ENCODE measurements at places on chromosomes 5 and 9.

DNA sequence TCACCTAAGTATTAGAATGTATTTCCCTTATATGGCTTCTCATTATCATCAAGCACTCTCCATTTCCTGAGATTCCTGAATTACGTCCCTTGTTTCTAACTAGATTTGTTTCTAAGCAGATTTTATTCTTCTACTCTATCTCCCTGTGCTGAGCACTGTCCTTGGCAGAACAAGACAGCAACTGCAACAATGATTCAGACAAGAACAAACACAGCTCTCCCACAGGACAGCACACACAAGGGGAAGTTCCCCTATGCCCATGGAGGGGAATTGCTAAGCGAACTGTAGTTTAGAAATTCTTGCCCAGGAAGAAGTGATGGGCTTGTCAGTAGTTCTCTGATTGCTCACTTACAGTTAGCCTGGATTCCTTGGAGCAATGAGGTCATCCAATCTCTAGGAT lies 759.9 kb downstream of the DTWD2 start:
- no peak for DNase-seq

GRCh38 chr5:139951296-139951924 lies 91.7 kb downstream of the NRG2 start:
- no peak for DNase-seq

- DNase-seq, result no peak
These were observed 40.5 kb downstream of the MVB12B start for GRCh38 chr9:126367139-126367538.

DNA sequence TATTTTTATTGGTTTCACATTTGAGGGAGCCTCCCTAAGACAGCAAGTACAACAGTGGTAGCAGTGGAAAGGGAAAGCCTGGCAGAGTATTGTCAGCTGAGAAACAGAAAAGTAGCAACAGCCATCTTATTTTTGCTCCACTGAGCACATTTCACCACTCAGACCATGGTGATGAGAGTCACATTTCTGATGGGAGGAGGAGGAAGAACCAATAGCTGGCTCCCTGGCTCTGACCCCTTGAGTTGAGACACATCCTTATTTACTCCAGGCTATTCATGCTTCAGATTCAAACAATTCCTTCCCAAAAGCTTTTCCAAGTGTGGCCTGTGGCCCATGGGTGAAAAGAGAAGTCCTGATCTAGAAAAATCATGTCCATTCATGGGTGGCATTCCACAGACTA lies 236.3 kb downstream of the ARHGAP26 start:
- no peak for DNase-seq

- no peak for DNase-seq
These were observed 205.9 kb downstream of the PDZD2 start for GRCh38 chr5:31844622-31845345.

GRCh38 chr9:95506678-95507463 lies 9.9 kb downstream of the PTCH1 start:
- DNase-seq, result no peak

GRCh38 chr5:72147569-72147968 lies 40.3 kb downstream of the MAP1B start:
- DNase-seq, result no peak

GRCh38 chr5:86617309-86617755 lies 409 bp upstream of the COX7C start:
- DNase-seq, result no peak

DNA sequence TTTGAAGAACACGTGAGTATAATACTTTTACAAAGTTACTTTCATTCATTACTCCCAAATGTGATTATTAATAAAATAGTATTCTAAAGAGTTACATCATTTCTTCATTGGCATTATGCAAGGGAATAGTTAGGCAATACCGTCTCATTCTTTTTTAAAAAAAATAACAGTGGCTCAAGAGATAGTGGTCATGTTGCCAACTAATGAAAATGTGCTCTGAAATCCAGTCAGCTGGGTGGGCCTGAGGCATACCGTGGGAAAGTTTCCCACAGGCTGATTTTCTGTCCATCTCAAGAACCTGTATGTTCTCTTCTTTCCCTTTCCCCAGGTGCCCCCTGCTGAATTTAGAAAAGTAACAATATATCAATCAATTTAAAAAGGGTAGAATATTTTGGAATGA lies 40.8 kb upstream of the ROPN1L start:
- DNase-seq, result no peak

DNA sequence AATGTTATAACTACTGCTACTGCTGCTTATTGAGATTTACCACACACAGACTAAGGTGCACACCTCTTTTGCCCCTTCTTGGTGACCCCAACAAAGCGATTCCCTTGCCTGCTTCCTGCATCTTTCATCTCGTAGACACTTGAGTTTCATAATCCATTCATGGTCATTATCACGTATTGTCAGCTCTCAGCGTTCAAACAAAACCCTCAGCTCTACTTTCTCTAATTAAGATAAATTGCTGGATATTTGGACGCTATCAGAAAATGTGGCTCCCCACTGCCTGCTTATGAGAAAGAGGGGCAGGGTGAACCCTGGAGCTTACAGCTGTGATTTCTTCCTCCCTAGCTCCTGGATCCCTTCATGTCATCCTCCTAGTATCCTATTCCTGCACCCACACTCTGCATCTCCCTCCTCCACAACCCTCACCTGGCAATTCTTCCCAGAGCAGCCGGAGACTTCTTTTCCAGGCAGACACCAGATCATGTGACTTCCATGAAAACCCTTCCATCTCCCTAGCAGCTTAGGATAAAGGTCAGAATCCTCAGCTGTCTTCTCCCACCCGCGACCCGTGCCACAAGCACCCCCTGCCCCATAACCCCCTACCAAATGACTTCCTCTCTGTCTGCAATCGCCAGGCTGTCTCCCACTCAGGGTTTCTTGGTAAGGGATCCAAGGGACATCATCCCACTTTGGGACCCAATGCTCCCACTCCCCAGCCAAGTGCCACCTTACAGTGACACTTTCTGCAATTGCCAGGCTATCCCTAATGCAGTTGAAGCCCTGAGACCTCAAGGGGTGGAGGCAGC lies 146.5 kb downstream of the NSG2 start:
- no peak for DNase-seq

DNA sequence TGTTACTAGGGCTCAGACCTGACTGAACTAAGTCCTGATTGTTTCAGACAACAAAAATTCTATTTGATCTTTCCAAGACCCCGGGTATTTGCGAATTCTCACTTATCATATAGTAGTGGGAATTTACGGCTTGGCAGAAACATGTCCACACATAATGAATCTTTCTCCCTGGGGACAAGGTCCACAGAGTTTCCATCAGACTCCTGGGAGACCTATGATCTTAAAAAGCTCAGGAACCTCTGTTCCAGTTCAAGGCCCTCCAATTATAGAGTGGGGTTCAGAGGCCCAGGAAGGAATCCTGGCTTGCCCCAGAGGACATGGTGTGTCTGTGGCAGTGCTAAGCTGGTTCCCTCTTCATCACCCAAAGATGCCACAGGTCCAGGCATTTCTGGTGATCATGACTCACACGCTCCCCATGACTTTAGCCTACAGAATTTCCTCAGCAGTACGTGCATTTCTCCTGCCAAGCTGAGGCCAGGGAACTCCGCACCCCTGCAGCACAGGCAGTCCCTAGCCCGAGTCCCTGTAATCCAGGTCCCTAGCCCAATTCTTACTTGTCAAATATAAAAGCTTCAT lies 12.6 kb downstream of the RAPGEF1 start:
- DNase-seq, result no peak

DNA sequence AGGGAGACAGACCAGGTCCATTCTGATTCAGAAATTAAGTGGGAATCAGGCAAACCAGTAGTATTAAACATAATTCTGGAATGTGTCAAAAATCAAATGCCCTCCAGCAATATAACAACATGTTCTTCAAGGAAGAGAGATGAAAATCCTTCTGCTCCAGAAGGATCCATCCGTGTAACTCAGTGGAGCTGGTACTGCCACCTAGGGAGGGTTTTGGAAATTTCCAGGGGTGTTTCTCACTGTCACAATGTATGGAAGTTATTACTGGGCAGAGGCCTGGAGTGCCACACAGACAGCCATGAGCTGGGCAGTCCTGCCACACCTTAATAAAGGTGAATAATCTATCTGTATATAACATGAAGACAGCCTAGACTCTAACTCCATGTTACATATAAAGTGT lies 87.5 kb downstream of the TTLL11 start:
- DNase-seq, result no peak

DNA sequence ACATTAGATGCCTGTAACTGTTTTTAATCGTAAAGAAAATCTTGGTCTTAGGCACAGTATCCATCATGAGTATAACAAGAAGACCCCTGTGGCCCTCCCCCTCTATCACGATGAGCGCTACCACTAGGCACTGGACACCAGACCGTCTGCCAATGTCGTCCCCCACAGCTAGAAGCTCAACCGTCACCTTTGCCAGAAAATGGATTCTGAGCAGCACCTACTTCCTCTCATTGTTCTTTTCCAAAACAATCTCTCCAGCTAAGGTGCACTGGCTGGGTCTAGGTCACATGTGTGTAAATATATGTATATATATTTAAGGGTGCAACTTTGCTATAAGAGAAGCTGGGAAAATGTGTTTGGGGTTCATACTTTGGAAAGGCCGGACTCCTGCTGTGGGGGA lies 15.7 kb upstream of the SSBP2 start:
- no peak for DNase-seq

DNA sequence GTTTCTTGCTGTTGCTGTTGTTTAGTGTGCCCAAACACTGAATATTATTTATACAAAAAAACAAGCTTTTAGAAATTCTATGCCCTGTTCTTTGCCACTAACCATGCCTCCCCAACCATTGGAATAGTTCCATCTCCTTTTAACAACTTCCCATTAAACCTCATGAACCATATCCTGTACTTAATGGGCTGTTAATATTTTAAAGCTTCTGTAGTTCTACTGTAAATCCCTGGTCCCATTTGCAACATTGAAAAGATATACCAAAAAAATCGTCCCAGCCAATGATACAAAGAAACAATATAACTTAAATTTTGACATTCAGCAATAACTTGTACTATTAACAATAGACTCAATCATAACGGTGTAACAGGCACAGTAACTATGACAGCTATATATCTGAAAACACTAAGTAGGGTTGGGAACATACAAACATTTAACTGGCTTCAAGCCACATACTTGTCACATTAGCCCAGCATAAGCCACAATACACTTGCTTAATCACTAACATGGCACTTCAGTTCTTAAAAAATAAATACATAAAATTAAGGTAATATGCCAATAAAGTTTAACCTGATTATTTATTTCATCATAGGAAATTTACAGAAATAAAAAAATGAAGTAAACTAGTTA lies 86.1 kb downstream of the ADAMTS6 start:
- no peak for DNase-seq

All from stimulated activated CD8-positive, alpha-beta memory T cell treated with anti-CD3 and anti-CD28 coated beads, Interleukin-7, amount 100 ng/mL, for 4 hours (primary cell).